ENCODE measurements at places on chromosomes 11 and 22.

DNA sequence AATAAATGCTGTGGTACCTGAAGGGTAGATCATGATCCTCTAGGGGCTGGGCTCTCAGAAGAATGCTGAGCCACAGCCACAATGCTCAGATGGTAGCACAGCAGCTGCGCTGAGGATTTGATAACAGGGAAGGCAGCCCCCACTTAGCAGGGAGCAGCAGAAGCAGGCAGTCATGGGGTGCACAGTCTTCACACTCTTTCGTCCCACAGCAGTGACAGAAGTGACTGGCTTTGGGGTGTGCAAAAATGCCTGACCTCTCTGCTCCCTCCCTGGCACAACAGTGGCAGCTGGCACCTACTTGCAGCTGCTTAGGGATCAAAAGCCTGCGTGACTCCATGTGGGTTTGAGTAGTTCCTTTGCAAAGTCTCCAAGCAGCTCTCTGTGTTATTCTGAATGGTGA is 1349.8 kb upstream of the RAG2 start:
- DNase-seq, result no peak

- DNase-seq, result no peak
Measured at GRCh38 chr22:38191055-38191454, 9.4 kb upstream of the PLA2G6 start.

DNA sequence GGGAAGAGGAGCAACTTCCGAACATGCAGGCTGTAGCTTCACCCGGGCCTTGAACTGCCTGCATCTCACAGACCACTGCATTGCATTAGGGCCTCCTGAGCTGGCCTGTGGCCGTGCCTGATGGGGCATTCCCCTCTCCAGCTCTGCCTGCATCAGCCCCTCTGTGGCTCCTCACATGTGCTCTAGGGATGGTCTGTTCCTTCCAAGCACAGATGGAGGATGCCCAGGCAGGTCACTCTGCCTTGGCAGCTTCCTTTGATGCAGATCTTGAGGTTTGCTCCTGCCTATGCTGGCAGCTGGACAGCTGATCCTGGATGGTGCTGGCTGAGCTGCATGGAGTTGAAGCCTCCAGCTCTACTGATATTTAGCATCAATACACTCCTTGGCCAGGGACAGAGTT is 28.5 kb downstream of the AMPD3 start:
- DNase-seq, result no peak

- DNase-seq, result no peak
Measured at GRCh38 chr22:49406047-49406650, 421.5 kb downstream of the BRD1 start.

DNA sequence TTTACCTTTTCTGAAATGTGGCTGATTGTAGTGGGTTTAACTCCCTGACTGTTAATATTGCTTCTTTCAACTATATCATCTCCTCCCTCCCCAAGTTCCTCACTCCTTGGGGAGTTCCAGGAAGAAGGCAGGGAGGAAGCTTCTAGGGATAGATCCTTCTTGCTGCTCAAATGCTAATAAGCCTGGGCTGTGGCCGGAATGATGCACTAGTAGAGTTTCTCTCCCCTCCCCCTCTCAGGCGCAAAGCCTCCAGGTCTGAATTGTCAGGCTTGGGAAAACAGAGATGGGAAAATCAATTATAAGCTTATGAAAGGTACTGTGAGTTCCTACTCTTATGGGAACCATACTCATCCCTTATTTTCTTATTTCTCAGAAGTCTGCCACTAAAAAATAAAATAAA is 30.8 kb downstream of the FEZ1 start:
- DNase-seq, result no peak

- no peak for DNase-seq
Measured at GRCh38 chr22:44745853-44746789, 6.3 kb upstream of the ARHGAP8 start.

GRCh38 chr11:57368106-57368844 is 12.7 kb downstream of the PRG3 start:
- DNase-seq, result no peak

DNA sequence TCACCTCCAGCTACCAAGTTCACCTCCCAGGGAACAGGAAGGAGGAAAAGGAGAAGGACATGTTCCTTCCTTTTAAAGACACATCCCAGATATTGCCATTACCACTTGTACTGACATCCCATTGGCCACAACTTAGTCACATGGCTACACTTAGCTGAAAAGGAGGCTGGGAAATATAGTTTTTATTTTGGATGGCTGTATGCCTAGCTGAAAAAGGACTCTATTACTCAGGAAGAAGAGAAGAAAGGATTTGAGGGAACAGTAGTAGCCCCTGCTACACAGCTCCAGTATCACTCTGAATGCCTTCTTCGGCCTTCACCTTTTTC is 2.1 kb upstream of the APOA5 start:
- DNase-seq, result no peak

GRCh38 chr11:117058761-117059261 is 39.4 kb downstream of the SIK3 start:
- no peak for DNase-seq

GRCh38 chr11:70313945-70314344 is 43.5 kb downstream of the PPFIA1 start:
- DNase-seq, result no peak

- DNase-seq, result no peak
Measured at GRCh38 chr11:36007127-36007655, 63.3 kb downstream of the LDLRAD3 start.

DNA sequence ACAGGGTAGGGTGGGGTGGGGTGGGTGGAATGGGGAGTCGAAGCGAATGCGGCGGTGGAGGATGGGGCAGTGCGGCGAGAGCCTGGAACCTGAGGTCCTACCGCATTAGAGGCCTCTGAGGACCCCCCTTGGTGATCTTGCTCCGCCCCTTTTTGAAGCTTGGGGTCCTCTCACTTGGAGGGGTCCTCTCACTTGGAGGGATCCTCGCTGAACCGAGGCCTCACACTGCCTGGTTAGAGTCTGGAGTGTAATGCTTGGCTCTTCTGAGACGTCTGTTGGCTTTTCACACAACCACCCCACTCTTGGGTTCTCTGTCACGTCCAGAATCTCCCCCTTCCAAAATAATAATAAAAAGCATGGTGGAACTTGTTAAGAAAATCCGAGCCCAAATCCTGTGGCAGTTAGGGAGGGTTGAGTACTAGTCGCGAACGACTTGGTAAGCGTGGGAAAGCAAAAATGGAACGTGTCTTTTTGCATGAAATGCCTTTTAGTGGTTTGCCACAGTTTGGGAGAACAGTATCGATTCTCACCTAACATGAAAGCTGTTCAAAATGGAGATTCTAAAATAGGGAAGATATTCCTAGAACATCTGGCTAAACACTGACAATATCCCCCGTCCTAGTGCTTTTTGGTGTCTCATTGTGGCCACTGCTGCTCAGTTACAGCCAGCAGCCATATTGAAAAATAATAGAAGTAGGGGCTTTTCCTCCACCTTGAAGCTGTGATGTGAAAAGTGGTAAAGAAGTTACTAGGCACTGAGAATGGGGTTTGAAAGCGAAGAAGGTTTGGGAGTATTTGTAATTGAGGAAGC is 822 bp downstream of the RBX1 start:
- no peak for DNase-seq

DNA sequence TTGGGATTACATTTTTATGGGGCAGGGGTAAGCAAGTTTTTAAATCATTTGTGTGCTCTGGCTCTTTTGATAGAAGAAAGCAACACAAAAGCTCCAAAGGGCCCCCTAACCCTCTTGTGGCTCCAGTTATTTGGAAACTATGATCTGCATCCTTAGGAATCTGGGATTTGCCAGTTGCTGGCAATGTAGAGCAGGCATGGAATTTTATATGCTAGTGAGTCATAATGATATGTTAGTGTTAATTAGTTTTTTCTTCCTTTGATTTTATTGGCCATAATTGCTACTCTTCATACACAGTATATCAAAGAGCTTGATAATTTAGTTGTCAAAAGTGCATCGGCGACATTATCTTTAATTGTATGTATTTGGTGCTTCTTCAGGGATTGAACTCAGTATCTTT is 10.1 kb downstream of the RAG1 start:
- no peak for DNase-seq

DNA sequence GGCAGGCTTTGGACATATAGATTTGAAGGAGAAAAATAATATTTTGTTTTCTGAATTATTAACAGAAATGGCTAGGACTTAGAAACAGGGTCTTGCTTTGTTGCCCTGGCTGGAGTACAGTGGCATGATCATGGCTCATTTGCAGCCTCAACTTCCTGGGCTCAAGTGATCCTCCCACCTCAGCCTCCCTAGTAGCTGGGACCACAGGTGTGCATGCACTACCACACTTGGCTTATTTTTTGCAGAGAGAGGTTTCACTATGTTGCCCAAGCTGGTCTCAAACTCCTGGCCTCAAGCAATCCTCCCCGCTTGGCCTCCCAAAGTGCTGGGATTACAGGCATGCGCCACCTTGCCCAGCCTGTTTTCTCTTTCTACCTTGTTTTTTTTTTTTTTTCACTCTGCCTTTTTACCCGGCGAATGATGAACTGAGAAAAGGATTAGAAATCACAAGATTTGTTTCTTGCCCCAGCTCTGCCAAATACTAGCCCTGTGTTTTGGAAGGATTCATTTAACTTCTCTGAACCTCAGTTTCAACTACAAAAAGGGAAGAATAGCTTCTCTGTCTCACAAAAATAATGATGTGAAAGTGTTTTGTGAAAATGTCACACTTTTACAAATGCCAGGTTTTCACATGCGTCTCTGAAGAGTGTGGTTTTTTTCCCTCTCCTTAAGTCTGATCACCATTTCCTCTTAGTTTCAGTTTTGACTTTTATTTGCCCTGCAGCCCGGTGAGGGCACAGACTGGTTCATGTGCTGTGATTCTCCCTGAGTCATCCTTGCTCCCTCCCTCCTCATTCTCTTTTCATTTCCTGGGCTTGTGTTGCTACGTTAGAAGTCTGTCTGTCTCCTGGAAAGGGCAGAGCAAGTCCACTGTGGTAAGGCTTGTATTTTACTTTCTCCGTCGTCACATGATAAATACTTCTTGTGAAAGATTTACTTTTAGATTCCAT is 67.7 kb downstream of the BCL2L13 start:
- no peak for DNase-seq

DNA sequence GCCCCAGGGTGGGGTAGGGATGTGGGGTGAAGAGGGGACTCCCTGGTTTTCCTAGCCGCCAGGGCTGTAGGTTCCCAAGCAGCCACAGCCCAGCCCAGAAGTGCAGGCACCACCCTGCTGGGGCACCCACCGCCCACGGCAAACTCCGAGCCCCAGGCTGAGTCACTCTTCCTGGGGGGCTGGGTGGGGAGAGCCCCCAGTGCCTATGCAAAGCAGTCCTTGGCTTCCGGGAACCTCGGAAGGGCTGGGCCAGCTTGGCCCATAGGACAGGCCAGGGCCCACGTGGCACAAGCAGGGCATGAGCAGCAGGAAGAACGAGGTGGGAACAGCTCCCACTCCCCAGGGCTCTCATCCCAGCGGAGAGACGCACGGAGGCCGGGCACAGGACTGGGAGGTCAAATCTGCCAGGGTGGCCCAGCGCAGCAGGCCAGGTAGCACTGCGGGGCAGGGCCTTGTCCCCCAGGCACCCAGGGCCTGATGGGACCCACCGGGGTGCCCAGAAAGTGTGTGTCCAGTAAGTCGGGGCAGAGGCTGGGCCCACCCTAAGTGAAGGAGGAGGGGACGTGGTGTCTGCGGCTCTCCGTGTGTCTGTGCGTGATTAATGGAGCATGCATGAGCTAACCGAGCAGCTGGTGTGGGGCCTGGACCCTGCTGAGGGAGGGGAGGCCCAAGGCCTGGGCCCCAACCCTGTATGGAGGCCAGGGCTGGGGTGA is 4.6 kb upstream of the IL17REL start:
- DNase-seq, result no peak

DNA sequence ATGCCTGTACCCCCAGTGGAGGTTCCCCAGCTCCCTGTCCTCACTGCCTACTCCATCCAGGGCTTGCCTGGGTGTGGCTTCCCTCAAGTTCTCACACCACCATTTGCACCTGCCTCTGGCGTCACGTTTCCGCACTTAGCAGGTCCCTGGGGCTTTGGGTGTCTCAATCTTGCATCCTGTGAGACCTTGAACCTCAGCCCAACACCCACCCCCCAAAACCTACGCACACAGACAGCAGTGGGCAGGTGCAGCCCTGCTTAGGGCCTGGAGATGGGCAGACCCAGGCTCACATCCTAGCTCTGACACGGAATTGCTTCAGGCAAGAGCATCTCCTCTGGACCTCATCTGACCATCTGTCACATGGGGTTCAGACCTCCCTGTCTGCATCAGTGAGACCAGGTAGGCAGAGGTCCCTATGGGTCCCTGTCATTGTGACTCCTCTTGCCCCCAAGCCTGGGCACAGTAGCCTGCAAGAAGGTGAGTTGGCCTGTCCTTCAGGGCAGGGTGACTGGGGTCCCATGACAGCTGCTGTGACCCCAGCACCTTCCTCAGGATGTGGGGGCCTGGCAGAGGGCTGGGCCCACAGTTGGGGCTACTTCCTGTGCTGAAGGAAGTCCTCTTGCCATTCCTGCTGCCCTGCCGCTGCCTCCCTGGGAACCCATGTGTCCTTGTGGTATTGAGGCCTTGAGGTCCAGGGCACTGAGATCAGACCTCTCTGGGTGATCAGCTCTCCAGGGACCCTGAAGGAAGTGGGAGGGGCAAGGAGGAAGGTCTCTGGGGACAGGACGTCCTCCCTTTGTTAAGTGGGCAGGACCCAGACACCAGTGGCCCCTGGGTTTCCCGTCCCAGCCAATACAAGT is 2.0 kb downstream of the SIPA1 start:
- no peak for DNase-seq

- DNase-seq, result no peak
Measured at GRCh38 chr22:37337204-37337943, 55.1 kb downstream of the CYTH4 start.

DNA sequence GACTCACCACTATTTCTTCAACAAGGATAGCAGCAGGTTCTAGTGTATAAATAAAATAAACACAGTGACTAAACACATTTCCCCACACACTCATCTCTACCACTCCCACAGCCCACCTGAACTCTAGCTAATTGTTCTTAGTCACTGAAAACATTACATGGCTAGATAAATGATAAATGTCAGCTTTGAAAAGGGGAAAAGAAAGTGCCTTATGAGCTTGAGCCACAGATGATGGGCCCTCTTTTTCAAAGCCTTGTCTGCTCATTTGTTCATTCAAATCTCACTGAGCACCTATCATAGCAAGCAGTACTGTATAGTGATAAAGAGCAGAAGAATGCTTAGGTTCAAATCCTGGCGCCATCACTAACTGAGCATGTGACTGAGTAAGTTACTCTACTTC is 58.3 kb downstream of the SIK3 start:
- peak; percentile 31 for DNase-seq

DNA sequence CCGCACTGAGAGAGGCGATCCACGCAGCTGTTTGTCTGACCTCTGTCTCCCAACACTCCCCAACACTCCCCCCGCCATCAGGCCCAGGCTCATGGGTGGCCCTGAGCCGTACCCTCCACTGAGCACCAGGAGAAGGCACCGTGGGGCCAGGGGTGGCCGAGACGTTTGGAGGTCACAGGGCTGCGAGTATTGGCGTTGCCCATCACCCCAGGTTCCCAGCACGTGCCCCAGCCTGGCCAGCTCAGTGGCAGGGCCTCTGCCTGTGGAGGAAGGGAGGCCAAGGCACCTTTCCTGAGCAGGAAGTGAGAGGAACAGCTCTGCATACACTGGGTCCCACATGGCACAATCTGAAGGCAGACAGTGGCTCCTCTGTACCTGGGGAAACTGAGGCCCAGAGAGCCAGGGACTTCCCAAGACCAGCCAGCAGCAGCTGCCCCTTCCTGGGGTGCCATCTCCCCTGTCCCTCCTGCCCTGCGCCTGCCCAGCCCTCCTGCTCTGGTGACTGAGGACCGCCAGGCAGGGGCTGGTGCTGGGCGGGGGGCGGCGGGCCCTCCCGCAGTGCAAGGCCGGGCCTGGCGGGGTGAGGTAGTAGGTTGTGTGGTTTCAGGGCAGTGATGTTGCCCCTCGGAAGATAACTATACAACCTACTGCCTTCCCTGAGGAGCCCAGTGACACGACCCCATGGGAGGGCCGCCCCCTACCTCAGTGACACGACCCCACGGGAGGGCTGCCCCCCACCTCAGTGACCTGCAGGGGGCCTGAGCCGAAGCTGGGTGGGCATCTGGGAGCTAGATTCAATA is 37.0 kb upstream of the PPARA start:
- no peak for DNase-seq
